ENCODE measurements at places on chromosomes 7 and 10.

- DNase-seq = no peak
These were observed 41.5 kb downstream of the CYP17A1 start for GRCh38 chr10:102795453-102796406.

DNA sequence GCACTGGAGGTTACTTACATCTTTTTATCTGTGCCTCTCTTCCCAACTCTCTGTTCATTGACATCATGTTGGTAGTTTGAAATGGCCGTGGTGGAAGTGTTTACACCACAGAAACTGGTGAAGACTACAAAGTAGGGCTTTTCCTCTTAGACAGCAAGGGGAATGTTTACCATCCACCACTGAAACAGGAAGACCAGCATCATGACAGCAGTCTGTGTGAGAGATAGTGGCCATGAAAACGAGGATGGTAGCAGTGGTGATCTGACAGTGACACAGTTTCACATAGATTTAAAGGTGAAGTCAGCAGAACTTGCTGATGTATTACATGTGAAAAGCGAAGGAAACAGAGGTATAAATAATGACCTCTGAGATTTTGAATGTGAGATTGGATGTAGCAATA, 115.7 kb downstream of the CCDC71L start:
- DNase-seq = no peak

GRCh38 chr7:20302891-20303290, 27.8 kb upstream of the ITGB8 start:
- no peak for DNase-seq

GRCh38 chr10:75825235-75825634, 393.8 kb downstream of the LRMDA start:
- DNase-seq = no peak

- DNase-seq = no peak
These were observed 396 bp upstream of the EXOC4 start for GRCh38 chr7:133252506-133252857.

GRCh38 chr7:113188396-113188795, 70.0 kb upstream of the SMIM30 start:
- no peak for DNase-seq
